ENCODE measurements at places on chromosomes 3 and 15.

GRCh38 chr3:179324270-179324754, 1.5 kb downstream of the ZNF639 start:
- no peak for DNase-seq

DNA sequence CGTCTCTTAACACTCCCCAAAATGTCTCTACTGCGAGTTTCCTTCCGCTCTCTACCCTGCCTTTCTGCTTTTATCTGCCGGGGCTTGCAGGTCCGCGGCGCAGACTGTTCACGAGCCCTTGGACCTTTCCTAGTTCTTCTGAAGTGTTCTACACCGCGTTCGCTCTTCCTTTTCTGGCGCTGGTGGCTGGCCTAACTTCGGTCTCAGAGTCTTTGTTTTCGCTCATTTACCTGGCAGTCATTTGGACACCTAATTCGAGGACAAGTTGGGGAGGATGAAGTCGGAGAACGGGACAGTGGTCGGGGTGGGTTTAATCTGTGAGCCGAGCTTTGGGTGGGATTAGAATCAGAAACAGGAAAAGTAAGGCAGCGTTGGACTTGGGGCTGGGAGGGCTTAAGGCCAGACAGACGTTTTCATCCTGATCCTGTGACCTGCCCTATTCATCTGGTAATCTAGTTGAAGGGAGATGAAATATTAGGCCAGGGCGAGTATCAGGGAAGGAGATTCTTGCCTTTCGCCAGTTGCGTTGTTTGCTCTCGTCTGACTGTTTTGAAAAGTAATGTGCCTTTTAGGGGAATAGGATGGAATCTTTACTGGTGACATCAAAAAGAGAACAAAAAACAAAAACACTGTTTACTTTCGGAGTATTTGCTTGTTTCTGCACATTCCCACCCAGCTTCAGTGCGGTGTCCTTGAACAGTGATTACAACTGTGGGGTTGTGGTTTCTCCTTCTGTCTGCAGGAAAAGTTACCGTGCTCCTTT, 1.8 kb downstream of the DIPK2A start:
- DNase-seq, result peak; percentile 63

DNA sequence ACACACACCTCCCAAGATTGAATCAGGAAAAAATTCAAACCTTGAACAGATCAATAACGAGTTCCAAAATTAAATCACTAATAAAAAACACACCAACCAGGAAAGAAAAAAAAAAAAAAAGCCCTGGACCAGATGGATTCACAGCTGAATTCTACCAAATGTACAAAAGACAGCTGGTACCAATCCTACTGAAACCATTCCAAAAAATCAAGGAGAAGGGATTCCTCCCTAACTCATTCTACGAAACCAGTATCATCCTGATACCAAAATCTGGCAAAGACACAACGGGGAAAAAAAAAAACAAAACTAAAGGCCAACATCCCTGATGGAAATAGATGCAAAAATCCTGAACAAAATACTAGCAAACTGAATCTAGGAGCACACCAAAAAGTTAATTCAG, 54.4 kb upstream of the SLC12A8 start:
- no peak for DNase-seq

- no peak for DNase-seq
Measured at GRCh38 chr3:96619475-96619874, 194.9 kb upstream of the EPHA6 start.
